ENCODE measurements at places on chromosomes 2 and 18.

DNA sequence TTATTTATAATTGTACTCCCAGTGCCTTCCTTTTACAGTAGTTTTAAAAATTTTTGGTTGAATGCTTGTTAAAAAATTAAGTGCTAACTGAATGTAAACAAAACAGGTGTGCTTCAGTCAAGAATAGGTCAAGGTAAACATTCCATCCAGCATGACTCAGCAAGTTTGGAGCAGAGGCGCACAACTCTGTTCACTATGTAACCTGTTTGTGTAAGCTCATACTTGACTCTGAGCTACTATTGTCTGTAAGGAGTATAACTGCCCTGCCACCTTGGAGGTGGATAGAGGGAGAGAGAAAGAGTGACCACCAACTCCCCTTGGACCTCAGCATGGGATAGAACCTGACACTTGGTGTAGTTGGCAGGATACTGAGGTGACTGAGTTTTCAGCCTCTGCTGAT lies 207.4 kb upstream of the SYT4 start:
- DNase-seq, result no peak

DNA sequence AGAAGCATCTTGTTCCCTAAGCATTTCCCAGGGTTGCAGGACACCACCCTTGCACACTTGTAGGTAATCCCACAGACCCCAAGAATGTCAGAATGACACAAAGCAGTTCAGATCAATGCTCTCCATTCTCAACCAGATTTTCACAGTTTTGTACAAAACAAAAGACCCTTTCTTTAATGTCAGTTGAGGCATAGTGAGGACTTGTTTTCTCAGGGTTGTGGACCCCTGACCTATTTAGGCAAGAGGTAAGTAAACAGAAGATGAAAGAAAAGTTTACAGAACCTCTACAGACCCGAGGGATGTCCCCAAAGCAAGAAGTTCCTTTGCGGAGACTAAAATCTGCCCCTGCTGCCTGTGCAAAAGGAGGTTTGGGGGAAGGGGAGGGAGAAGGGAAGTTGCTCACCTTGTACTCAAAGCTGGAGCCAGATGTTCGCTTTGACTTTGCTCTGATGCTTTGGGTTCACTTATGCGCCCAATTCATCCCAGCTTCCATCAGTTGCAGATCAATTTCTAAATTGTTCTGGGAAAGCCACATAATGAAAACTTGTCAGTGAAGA lies 635.4 kb downstream of the EPHA4 start:
- no peak for DNase-seq

DNA sequence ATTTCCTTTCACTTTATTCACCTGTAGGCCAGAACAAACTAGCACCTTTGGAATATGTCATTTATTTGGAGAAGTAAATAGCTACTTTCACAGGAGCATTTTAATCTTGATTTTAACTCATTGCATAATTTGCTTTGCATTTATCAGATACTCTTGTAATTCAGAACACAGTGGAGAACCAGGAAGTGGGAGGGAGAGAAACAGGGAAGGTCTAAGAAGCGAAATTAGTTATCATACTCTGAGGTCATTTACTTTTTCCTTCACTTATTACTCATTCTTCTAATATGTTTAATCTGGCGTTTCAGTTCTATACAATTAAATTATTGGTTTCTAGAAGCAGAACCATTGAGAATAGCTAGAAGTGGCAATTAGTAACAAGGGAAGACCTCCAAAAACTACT lies 20.7 kb downstream of the RBM44 start:
- no peak for DNase-seq

- DNase-seq, result no peak
Measured at GRCh38 chr18:72458271-72458670, 85.9 kb downstream of the CBLN2 start.

GRCh38 chr2:70161069-70161534 lies 29.7 kb downstream of the C2orf42 start:
- DNase-seq, result no peak

GRCh38 chr18:33670029-33670428 lies 92.0 kb downstream of the ASXL3 start:
- DNase-seq, result no peak

- DNase-seq, result no peak
Measured at GRCh38 chr2:84995826-84996225, 24.9 kb downstream of the KCMF1 start.

DNA sequence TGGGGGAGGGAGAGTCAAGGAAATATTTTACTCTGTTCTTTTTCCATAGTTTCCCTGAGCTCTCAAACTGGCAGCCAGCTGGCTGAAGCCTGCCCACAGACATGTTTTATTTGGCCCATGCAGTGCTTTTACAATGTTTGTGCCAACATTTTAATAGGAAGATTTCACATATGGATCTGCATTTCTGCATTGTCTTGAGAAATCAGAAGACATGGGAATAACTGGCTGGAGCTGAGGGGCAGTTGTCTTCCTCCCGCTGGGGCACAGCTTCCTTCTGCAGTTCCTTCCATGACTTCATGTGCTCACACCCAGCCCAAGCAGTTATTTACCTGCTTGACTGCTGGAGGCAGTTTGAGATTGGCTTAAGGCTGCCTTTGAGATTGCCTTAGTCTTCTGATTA lies 74.4 kb downstream of the PLCL1 start:
- no peak for DNase-seq

- DNase-seq, result peak; percentile 22
Measured at GRCh38 chr18:70411876-70412435, 123.1 kb downstream of the SOCS6 start.

- DNase-seq, result no peak
Measured at GRCh38 chr18:31241900-31242409, 76.0 kb upstream of the DSG1 start.

DNA sequence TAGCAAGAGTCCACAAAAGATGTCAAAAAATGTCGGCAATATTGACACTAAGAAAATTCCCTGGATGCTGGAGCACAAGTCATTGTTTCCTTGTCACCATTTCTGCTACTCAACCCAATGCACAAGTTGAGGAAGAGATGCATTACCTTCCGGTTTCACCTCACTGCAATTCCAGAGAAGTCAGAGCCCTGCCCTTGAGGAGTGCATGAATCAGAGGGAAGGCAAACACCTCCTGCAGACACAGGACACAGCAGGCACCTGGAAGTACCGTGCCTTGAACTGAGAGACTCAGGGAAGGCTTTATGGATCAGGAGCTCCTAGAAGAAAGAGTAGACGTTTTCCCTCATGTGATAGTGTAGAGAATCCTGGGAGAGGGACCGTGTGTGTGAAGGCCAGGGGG lies 62.7 kb upstream of the ARL4C start:
- DNase-seq, result no peak

DNA sequence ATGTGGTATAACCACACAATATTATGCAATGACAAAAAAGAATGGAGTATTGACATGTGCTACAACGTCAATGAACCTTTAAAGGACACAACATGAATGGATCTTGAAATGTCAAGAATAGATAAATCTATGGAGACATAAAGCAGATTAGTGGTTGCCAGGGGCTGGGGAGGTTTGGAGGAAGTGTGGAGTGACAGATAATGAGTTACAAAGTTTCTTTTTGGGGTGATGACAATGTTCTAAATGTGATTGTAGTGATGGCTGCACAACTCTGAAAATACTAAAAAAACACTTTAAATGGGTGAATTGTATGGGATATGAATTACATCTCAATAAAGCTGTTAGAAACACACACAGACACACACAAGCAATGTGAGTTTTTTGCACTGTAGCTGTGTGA lies 37.4 kb upstream of the C1D start:
- no peak for DNase-seq

DNA sequence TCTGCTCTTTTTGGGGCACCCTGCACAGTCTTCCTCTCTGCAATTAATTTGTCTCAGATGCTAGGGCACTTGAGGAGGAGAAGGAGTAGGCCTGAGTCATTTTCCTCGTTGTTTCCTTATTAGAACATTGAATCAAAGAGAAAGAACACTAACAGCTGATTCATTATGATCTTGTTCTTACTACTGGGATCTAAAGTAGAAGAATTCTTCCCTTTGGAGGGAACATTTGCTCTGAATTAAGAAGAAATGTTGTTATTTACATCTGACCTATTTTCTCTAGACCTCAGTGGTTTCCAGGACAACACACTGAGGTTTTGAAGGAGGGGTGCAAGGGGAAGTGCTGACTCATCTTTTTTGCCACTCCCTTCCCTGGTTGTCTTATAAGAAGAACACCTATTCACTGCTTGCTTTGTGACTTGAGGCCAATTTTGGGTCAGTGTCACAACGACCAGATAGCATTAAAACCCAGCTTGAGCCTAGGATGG lies 24.3 kb upstream of the STAT1 start:
- DNase-seq, result no peak

DNA sequence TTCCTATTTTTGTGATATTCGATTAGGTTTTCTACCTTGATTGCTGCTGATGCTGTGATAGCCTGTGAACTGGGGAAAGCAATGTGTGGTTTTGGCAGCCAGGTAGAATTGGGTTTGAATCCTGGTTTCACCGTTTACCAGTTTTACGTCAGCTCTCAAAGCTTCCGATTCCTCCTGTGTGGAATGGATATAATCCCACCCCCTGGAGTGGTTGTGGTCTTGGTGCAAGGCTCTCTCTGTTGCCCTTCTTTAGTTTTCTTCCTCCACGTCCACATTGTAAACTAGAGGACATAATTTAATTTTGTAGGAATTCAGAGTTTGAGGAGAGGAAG lies 45.0 kb downstream of the PHLPP1 start:
- no peak for DNase-seq

DNA sequence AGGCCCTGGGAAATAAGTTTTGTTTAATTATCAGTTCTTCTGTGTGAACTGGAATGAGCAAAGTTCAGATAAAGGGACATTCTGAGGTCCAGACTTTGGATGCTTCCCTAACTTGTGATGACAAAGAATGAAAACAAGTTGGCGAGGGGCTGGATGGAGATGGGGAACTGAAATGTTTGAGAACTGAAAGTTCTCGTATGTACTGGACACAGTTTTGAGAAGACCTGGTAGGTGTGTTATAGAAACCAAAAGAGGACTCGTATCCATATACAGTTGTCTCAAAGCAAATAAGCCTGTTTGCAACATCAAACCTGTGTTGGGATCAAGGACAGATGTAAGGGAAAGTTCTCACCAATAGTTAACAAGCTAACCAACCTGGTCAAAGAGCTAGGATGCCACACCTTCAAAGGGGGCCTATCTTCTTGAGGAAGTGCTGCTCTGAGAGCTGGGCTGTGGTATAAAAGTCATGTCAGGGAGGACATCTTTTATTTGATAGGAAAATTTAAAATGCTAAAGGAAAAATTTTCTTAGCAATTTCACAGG lies at the start of gene UPP2:
Gene UPP2, plus strand, starts transcription at position 493 of the 543 bp plus-strand sequence. CDS start 188 bp downstream, outside the sequence.
- DNase-seq, result no peak

- no peak for DNase-seq
Measured at GRCh38 chr2:178397002-178397605, 53.9 kb downstream of the PRKRA start.

DNA sequence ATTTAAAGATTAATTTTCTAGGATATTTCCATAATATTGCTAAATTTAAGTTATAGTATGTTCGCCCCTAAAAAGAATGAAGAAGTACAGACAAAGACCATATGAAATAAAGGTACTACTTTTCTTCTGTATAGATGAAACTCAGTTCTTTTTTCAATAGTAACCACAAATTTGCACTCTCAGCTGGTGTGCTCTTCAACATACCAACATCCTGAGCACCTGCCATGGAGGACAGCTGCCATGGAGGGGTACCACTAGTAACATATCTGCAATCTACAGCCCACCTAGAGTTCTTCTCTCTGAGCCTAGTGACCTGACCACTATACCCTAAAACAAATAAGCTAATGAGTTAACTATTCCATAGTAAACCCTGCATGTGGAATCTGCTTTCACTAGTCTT lies 36.8 kb upstream of the ERCC3 start:
- no peak for DNase-seq

- no peak for DNase-seq
Measured at GRCh38 chr2:190088917-190089316, 26.4 kb upstream of the MSTN start.

DNA sequence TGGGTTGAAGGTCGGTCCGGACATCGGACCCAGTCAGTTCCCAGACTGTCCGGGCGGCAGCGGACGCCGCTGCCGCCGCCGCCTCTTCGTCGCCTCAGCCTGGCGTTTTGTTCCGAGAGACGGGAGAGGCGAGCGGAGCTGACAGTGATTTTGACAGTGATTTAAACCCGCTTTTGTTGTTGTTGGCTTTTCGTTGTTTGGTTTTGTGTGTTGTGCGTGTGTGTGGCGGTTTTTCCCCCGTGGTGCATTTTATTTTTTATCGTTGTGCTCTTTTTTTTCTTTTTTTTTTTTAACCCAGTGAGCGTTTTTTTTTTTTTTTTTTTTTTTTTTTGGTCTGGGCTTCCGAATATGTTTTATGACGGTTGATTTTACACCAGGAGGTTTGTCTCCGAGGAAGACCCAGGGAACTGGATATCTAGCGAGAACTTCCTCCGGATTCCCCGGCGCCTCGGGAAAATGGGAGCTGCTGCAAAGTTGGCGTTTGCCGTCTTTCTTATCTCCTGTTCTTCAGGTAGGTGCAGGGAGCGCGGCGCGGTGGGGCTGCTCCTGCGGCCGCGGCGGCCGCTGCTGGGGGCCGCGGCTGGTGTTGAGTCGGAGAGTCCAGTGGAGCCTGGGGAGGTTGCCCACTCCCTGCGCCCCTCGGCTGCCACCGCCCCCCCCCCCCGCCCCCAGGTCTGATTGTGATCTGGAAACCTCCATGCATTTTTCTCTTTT lies at the start of gene ACVR2A:
Gene ACVR2A, plus strand, starts transcription at position 333 of the 714 bp plus-strand sequence. Its CDS starts 124 bp downstream, at position 457.
- DNase-seq, result peak; percentile 44

DNA sequence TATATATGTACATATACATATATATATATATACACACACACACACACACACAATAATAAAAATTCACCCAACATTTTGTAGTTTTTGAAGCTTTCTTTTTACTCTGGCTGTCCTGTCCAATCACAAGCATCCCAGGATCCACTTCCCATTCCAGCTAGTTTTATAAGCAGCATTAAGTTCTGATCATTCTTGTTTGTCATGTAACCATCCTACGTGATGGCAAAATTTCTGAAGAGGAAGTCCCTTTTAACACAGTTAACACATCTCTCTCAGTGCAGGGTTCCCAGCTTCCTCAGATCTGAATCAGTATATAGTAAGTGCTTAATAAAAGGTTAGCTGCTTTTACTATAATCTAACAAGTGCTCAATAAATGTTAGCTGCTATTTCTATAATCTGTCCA lies 26.4 kb downstream of the MYOM1 start:
- DNase-seq, result no peak

DNA sequence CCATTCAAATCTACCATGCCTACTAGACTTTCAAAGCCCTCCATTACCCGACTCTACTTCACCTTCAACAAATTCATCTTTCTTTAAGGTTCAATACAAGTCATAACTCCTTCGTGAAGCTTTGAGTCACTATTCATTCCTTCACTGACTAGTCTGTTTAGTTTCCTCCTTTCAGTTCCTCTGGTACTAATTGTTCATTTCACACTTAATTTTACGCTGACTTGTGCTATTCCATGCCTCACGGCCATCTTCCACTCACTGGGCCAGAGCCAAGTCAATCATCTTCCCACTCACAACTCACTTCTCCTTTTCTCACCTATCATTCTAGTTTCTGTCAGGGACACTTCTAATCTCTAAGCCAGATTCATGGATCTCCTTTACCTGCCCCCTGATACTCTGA lies 136.2 kb downstream of the MTX2 start:
- no peak for DNase-seq

All from DMS79 (cell line).